Inflammatory macrophage treated with lipopolysaccharide for 1 hour (primary cell): ENCODE measurements at places on chromosomes 11 and 22.

DNA sequence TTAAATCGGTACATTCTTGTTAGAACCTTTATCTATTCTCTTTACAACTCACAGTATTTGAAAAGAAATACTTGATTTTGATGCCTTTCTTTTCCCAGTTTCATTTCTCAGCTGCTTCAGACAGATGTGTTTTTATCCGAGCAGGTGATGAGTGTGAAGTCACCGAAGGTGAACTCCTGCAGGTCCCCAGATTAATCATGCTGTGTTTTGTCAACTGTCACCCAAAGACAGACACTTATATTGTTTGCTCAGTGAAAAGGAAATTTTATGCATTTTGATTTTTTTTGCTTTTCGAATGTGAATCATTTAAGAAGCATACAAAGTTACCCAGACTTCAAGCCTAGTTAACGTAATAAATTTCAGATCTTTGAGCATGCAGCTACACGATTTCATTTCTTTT lies 7.8 kb upstream of the TMPRSS13 start:
- no peak for DNase-seq

- DNase-seq = no peak
These were observed 289.5 kb upstream of the FAT3 start for GRCh38 chr11:91935120-91935519.

- DNase-seq = no peak
These were observed 3.8 kb upstream of the OR10D3 start for GRCh38 chr11:124179310-124179709.

- DNase-seq = no peak
These were observed 197.5 kb downstream of the MSANTD4 start for GRCh38 chr11:105824457-105825013.

GRCh38 chr22:22398530-22399327 lies 109.8 kb downstream of the ZNF280B start:
- DNase-seq = no peak

GRCh38 chr11:106706355-106706754 lies 311.9 kb downstream of the GUCY1A2 start:
- DNase-seq = no peak

DNA sequence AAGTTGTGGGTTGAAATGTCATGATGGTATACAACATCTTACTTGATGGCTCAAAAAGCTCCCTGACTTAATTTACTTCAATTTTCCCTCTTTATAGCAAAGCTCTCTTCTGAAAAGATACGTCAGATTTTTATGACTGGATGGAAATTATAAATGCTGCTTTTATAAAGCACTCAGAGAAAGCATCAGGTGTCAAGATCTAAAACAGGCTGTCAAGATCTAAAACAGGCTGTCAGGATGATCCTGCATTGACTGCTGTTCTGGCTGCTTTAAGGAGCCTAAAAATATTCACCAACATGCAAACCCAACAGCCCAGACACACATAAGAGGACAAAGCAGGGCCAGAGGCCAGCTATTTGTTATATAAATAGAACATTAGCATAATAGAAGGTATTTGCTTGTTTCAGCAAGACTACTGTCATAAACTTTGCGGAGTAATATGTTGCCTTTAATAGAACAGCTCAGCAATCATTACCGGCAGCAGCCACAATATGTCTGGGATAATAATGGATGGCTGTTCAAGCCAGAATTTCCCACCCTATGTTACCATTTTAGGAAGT lies 77.3 kb upstream of the ANO5 start:
- DNase-seq = no peak

DNA sequence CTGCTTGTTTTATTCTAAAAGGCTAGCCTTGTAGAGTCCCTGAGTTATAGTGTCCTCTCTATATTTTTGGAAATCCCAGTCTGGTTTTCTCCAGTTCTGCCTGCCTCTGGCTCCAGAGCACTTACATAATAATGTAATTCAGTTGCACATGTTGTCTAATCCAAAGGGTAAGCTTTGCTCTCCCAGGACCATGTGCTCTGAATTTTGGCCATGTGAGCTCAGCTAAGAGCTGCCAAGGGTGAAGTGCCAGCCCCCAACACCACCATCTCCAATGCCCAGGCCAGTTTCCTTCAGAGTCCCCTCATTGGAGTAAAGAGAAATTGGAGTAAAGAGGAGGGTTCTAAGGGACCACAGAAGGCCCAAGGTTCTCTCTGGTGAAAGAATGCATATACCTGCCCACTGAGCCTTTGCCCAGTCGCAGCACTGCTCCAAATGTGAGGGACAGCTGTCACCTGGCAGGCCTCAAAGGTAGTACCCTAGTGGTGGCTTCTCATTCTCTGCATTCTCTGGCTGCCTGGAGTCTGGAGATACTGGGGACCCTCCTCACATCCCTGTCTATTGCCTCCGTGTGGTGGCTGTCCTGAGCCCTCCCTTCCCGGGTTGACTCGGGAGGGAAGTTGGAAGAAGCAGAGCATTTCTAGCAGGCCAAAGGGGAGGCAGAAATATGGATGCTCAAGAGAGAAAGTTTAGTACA lies 4.9 kb downstream of the CRY2 start:
- DNase-seq = peak; percentile 41

GRCh38 chr22:39959640-39960447 lies at the start of gene TMA7B:
Gene TMA7B, plus strand, starts transcription at chr22:39960397. Its CDS starts 3,978 bp downstream, at chr22:39964375.
- peak; percentile 41 for DNase-seq

DNA sequence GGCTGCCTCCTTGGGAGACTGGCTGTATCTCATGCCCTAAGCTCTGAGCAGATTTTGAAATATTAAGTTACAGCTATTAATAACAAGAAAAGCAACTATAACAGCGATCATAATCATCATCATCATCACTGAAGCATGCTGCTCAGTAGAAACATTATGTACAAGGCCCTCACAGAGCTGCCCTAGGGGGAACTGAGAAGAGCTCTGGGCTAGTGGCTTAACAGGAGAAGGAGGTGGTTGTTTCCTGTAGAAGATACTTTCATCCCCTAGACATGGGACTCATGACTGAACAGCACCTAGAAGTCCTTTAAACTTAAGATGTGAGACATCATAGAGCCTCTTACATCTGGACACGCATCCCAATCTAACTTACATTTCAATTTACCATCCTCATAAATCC lies 332.8 kb upstream of the PLET1 start:
- no peak for DNase-seq

GRCh38 chr22:36644333-36644757 lies 59.2 kb downstream of the CACNG2 start:
- DNase-seq = peak; percentile 87

- DNase-seq = no peak
These were observed 3.3 kb downstream of the POU2F3 start for GRCh38 chr11:120243221-120243620.

GRCh38 chr11:74070723-74071492 lies 62.0 kb upstream of the UCP3 start:
- no peak for DNase-seq

GRCh38 chr11:109150581-109150980 lies 271.4 kb upstream of the C11orf87 start:
- DNase-seq = no peak

GRCh38 chr11:83938148-83938547 lies 652.0 kb upstream of the CCDC90B start:
- DNase-seq = no peak

DNA sequence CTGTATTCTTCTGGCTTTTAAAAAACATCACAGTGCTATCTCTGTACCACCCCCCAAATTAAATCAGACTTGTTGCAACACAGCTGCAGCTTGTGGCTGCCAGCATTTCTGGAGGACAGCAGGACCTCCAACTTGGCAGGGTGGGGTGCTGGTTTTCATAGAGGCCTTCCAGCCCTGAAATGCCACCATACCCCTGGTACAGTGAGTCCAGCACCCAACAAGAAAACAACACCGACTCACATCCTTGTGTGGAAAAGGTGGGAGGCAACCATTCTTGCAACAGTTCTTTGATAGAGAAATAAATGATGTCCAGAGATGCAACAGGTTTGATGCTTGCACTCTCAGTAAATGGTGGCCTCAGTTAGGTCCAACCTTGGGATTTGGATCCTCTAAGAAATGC lies 96.0 kb downstream of the ABTB2 start:
- no peak for DNase-seq

- no peak for DNase-seq
These were observed 138.5 kb upstream of the NCAM1 start for GRCh38 chr11:112822478-112823274.

DNA sequence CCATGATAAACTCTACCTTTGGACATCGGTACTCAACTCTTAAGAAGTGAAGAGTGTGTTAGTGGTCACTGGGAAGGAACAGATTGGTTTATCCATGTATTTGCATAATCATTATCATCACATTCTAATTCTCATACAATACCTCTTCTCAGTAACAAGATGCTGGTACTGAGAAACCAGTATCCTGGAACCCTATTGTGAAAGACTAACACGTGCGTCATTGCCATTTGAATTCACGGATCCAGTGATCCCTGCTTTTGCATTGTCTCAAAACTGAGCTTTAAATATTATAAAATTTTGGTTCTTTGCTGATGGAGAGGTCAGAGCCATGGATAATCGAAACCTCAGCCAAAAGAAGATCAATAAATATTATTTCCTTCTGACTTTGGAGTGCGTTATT lies 35.2 kb downstream of the KIRREL3 start:
- no peak for DNase-seq

- no peak for DNase-seq
These were observed 225.6 kb downstream of the BLID start for GRCh38 chr11:121890377-121890776.

- DNase-seq = peak; percentile 81
These were observed 8.7 kb downstream of the SPTBN2 start for GRCh38 chr11:66720223-66720898.

GRCh38 chr11:67309166-67309565 lies 5.8 kb downstream of the SSH3 start:
- no peak for DNase-seq

DNA sequence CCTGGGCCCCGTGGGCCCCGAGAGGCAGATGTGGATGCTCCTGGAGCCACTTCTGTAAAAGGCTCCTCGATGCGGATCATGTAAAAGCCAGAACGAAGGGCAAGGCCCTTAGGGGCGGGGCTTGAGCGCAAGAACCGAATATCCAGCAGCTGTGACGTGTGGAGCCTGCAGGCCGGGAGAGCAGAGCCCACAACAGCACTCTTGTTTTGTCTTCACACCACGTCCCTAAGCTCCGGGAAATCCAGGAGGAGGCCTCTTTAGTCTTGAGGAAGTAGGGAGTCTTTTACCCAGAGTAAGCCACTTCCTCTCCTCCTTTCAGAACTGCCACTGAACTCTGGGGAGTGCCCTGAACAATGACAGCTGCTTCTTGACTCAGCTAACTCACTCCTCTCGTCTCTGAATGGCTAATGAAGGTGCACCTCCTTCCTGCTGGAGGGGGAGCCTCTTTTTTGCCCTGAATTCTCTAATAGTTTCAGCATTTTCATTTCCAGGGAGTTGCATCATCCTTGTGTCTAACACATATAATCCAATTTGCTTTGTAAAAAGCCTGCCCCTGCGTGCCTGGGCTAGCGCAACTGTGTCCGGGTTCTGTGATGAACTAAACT lies 12.5 kb downstream of the L3MBTL2 start:
- DNase-seq = peak; percentile 93
